Thymus (tissue), 14 donors: ENCODE measurements at places on chromosomes 2 and 18.

DNA sequence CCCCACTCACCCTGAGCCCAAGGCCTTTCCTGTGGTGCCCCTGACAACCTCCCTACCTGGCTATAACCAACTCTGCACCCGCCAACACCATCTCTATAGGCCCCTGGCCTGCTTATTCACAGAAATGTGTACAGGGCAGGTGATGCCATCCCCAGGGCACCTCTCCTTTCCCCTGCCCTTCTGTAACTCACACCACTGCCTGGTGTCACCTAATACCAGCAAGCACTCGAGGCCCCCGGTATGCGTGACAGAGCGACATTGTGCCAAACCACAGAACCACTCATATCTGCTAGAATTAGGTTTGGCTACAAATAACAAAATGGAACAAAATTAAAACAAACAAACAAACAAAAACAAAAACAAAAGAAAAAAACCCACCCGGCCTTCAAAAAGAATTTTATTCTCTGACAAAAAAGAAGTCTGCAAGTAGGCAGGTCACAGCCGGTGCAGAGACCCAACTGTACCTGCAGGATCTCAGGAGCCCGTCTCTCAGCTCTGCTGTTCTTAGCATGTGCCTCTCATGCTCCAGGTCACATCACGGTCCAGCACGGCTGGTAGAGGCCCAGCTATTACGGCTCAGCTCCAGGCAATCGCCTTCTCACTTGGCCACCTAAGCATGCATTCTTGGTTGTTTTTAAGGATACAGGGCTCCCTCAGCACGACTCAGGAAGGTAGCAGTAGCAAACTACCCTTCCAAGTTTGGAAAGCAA, 51.4 kb downstream of the FAM178B start:
- H3K27me3 ChIP-seq = no peaks in the 10 kb centered on the region
- H3K27ac ChIP-seq = no peak overlapping the region
- H3K4me3 ChIP-seq = no peak overlapping the region
- no peaks in the 10 kb centered on the region for H3K4me1 ChIP-seq
- no peaks in the 10 kb centered on the region for H3K36me3 ChIP-seq
- DNase-seq = no peak

- H3K27me3 ChIP-seq = peaks cover 99% of the 10 kb centered on the region
- no peak overlapping the region for H3K27ac ChIP-seq
- H3K4me1 ChIP-seq = no peaks in the 10 kb centered on the region
- no peak overlapping the region for H3K4me3 ChIP-seq
- H3K36me3 ChIP-seq = no peaks in the 10 kb centered on the region
Measured at GRCh38 chr2:236166796-236167296, 1.3 kb downstream of the GBX2 start.

GRCh38 chr2:199684832-199685231, 166.2 kb downstream of the FTCDNL1 start:
- peaks cover 3% of the 10 kb centered on the region for H3K4me1 ChIP-seq
- no peak overlapping the region for H3K4me3 ChIP-seq
- DNase-seq = no peak
- H3K36me3 ChIP-seq = no peaks in the 10 kb centered on the region
- H3K27ac ChIP-seq = no peak overlapping the region

DNA sequence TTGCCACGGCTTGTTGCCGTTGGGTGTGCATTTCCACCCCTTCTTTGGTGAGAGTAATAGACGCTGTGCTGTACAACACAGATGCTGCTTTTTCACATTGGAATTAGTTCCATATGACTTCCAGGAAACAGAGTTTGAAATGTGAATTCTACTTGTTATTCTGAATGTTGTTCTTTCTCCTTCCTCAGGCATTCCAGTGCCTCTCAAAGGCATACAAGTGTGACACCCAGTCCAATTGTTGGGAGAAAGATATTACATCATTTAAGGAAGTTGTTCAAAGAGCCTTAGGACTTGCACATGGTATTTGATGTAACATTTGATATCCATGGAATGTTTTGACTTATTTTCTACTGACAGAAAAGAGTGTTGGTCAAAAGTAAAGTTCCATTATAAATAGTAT, 134.4 kb upstream of the LTBP1 start:
- no peak overlapping the region for H3K27ac ChIP-seq
- H3K27me3 ChIP-seq = no peaks in the 10 kb centered on the region
- H3K4me3 ChIP-seq = no peak overlapping the region
- H3K36me3 ChIP-seq = no peaks in the 10 kb centered on the region
- no peaks in the 10 kb centered on the region for H3K4me1 ChIP-seq
- DNase-seq = no peak

DNA sequence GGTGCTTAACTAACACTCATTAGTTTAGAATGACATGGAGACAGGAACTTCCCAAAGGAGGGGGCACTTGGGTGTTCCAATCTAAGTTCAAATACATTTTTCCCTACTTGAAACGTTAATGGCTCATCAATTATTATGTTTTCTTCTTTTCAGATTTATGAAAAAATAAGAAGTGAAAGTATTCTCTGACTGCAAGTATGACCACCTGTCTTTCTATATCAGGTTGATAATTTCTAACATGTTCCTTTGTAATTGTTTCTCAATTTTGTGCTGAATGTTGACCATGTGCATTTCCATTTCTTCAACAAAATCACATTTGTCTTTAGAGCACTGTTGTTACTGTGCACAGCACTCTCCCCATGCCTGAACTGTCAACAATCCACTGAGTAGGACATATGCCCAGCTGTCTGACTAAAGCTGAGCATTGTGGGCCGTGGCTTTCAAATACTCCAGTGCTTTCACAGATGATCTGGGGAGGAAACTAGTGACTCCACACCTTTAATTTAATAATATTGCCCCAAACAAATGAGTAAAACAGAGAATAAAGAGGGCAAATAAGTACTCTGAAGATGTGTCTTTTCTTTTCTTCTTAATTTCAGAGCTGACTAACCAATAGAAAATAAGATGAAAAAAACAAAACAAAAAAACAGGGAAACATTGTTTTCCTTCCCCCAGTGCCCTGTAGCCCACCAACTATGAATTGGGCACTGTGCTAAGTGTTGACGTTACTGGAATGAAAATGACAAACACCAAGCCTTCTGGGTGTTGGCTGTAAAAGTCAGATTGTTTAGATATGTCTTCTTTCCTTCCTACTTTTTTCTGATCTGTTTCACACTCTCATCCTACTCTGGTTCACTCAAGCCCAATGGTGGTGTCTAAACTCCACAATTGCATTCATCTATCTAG, 16.0 kb downstream of the LANCL1 start:
- H3K4me3 ChIP-seq = no peak overlapping the region
- peaks cover 37% of the 10 kb centered on the region for H3K36me3 ChIP-seq
- no peaks in the 10 kb centered on the region for H3K4me1 ChIP-seq
- H3K27me3 ChIP-seq = no peaks in the 10 kb centered on the region

DNA sequence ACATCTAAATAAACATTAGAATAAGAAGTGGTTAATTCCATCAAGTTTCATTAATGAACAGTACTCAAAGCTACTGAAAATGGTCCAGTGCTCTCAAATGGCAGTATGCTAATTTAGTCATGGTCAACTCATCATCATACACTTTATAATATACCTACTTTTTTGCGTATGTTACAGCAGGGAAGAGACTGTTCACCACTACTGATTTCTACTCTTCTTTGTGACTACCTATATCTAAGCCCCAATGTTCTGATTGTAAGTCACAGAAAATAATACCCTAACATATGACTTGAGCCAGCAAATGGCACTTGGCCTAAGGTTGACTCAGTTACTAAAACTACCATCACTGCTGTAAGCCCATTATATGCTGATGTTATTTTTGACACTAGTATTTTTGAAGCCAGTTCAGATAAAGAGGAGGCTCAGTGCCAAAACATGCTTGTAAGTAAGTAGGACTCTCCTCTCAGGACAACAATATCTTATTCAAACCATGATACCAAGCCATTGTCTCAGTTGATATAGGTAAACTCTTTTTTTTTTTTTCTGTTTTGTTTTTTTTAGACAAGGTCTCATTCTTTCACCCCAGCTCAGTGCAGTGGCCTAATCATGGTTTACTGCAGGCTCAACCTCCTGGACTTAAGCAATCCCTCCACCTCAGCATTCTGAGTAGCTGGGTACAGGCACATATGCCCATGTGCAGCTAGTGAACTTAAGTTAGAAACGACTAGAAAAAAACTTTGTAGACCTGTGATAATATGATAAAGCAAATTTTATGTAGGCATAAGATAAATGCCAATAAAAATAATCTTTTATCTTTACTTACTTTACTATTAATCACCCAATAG, 266.9 kb downstream of the ZNF385B start:
- no peak overlapping the region for H3K4me3 ChIP-seq
- no peak overlapping the region for H3K27ac ChIP-seq
- no peaks in the 10 kb centered on the region for H3K27me3 ChIP-seq
- no peaks in the 10 kb centered on the region for H3K36me3 ChIP-seq
